H1 (cell line): ENCODE measurements at places on chromosomes 7 and 10. TPM values are rescaled to one million over a fixed set of nuclear protein-coding genes. Genes with fewer than 3 reads are reported as not detected.

DNA sequence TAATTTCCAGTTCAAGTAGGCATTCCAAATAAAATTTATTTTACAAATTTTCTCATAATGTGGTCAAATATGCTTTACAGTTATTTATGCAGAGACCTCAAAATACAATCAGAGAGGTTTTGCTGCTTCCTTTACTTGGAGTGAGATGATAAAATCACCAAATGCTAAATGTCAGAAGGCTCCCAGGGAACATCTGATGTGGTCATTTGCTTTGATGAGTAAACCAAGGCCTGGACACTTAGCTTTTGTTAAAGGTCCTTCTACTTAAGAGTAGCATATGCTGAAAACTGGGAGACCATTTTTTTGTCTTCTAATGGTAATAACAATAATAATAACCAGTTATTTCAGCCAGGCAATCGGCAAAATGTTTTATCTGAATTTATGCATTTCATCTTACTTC, 60.6 kb upstream of the AKR1E2 start:
- no peak for DNase-seq

DNA sequence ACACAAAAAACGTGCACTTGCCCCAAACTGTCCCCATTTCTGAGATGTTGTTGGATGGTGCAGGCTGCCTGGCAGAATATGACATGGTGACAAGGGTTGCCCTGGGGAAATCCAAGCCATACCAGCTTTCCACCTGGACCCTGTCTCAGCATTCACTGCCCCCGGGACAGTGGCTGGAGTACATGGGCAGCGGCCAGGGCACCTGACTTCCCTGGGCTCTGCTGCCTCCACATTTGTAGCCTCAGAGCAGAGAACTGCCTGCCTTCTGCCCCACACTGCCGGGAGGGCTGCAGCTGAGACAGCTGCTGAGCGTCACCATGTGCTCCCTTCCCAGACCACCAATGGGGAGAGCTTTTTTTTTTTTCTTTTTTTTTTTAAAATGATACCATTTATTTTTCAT, 222.9 kb upstream of the ZNF32 start:
- peak; percentile 30 for DNase-seq

Gene ADAM8
- 4.4 and 4.6 TPM in 2 replicates for total RNA-seq

GRCh38 chr7:108430664-108431063, 25.6 kb downstream of the NRCAM start:
- DNase-seq, result no peak

DNA sequence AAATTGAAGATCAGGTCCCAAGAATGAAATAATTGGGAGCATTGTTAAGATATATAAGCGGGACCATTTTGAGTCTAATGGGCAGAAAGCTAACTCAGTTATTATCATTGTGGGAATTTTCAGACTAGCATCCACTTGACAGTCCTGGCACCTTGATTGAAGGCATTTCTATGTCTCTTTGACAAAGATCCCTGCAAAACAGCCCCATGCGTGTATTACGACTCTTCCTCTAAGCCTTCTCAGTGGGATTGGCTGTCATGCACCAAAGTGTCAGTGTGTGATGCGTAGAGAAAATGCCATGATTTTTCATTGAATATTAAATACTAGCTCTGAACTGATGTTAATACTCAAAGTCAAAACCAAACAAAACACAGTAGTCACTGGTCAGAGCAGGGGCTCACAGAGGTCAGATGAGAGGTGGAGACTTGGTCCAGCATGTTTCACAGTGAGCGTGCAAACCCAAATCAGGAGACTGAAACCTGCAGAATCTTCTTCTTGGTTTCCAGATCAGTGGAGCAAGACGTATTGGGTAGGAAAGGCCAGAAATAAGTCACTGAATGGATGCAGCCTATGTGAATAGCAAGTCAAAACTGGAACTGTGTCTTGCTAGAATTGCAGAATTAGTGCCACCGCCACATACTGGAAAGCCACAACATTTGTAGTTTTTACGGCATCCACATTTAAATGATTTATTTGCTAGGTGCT, 303.6 kb upstream of the AKR1E2 start:
- no peak for DNase-seq

DNA sequence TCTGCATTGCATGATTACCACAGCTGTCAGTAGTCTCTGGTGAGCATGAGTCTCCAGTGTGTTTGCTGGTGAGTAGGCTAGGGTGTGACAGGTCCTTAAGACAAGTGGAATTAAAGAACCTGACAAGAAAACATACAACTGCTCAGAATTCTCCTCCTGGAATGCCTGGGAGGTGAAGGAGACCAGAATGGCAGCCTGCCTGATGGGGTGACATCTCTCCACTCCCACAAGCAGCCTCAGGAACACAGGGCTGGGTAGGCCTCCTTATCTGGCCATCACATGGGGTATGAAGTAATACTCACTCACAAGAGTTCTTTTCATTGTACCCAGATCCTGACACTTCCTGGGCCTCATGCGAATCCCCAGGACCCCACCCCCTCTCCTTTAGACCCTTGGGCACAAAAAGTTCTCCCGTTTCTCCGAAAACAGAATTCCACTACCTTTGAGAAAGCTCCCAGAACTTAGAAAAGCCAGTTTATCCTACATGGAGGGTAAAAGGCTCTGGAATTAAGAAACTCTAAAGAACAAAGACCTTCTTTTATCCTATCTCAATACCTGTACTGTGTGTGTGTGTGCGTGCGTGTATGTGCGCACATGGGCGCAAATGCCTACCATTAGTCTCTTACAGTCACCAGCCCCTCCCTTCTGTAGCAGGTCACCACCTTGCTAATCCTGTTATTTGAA, 33.4 kb upstream of the C1GALT1 start:
- DNase-seq, result no peak

GRCh38 chr7:134640842-134641715, 5.6 kb upstream of the BPGM start:
- no peak for DNase-seq

GRCh38 chr7:140684066-140684950, 11.6 kb downstream of the ADCK2 start:
- DNase-seq, result no peak

DNA sequence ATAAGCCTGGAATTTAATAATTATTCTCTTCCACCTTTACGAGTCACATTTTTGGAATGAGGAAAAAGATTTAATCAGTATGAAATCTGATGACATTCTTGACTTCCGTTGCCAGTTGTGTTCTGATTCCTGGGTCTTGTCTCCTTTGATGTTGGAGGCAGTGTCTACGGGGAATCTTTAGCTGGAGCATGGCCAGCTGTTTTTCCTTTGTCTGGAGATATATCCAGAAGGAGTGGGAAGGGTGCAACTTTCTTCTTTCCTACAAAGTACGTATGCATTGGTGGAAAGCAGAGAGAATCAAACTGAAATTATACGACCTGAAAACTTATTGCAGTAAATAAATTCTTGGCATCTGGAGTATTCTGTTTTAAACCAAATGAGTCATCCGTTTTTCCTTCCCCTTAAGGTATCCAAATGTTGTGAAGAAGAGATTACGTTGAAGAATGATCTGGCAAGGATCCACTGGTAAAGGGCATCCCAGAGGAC, 6.9 kb upstream of the GNG11 start:
- DNase-seq, result no peak

DNA sequence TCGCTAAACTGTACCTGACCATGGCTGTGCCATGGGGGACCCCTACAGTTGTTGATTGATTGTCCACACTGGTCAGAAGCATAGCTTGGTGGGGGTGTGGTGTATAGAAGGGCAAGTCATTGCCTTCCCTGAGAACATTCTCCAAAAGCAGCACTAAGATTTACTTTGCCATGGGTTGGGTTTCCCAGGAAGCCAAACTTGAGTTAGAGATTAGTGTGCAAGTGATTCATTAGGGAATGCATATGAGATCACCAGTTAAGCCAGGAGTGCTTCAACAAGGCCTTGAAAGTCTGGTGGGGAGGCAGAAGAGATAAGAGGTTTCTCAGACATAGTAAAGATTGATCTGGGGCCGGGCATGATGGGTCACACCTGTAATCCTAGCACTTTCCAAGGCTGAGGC, 21.4 kb upstream of the TPST1 start:
- no peak for DNase-seq

- no peak for DNase-seq
These were observed 31.2 kb downstream of the ADCYAP1R1 start for GRCh38 chr7:31083210-31083786.

DNA sequence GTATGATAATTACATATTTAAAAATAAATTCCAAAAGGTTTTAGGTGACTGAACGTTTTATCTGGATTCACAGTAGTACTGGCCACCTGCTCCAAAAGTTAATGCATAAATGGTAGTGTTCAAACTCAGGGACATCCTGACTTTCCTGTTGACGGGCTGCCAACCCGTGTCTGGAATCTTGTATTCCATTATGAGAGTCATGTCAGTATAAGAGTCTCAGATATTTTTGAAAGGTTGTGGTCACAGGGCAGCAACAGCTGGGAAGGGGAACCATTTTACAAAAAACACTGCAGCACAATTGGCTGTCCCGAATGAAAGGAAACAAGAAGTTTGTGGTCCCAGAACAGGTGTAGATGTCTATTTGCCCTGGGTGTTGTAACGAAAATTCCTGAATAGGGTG, 2.8 kb downstream of the TDRD1 start:
- no peak for DNase-seq

DNA sequence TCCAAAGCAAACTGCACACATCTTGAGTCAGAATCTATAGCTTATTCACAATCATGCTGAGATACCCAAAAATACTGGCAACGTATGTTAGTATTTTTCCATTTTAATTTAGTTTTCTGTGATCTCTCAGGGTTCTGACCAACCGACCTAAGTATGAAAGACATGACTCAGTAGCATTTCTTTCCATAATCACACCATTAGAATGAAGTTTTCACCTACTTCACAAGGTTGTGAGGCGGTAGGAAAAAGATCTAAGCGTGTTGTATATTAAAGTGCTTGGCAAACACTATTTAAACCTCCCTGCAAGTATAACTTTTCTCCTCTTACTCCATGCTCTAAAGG, 49.1 kb downstream of the PLCE1 start:
- no peak for DNase-seq

Gene PLEKHA1
- 35.7 and 39.7 TPM in 2 replicates for total RNA-seq

DNA sequence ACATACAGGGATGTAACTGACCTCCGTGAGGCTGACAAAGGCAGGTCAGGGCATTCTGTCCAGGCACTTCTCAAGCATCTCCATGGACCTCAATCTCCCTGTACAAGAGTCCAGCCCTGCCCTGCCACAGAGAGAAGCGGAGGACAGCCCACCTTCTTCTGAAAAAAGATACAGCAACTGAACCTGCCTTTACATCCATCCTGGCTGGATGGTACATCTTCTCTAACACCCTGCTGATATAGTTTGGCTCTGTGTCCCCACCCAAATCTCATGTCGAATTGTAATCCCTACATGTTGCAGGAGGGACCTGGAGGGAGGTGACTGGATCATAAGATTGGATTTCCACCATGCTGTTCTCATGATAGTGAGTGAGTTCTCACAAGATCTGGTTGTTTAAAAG, 40.5 kb upstream of the KCNMA1 start:
- DNase-seq, result no peak

DNA sequence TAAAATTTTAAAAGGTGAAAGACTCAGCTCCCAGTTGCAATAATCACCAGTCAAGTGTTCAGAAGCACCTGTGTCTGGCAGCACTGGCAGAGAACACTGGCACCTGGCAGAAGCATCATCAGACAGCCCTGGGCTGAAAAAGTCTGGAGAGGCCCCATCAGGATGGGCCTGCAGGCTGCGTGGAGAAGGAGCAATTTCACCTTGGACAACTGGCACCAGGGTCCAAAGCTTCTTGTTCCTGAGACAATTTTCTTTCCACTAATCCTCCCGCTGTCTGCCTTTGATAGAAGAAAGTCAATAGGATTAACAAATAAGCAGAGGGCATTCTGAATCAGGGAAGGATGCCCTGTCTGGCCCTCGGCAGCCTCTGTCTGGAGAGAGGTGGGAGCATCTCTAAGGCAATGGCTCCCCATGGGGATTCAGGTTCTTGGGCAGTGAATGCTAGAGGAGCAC, 6.5 kb downstream of the COBL start:
- DNase-seq, result no peak

GRCh38 chr10:132836832-132837540, 51.0 kb upstream of the NKX6-2 start:
- peak; percentile 81 for DNase-seq

DNA sequence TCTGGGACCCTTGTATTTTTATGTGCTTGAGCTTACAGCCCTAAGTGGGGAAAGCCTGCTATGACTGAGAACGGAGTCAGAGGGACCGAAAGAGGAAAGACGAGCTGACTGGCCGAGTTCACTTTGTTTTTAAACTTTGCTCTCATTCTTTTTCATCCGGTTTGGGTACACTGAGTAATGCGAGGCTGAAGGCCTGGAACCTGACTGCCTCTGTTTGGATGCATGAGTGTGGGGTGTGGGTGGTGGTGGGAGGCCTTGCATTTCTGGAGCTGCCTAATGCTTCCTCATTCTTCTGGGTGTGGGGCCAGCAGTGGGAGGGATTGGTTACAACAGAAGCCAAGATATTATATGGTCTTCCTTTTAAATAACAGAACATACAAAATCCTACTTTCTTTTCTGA, 155.5 kb downstream of the BUB3 start:
- no peak for DNase-seq

GRCh38 chr10:119237722-119238436, 30.5 kb downstream of the GRK5 start:
- DNase-seq, result no peak

DNA sequence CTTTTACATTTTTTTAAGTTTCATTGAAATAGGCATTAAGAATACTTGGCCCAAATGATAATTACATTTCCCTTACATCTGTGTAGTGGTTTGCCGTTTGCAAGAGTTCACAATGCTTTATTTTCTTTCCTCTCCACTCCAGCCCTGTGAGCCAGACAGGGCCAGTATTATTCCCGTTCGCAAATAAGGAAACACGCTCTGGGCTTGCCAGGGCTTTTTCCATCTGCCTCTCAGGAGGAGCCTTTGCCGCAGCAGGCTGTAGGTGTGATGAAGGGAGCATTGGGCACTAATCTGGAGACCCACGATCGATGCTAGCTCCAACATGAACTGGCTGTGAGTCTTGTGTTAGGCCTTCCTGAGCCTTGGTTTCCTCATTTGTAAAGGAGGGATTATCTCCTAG, 154.4 kb downstream of the GALNT17 start:
- no peak for DNase-seq

GRCh38 chr10:24938076-24938475, 14.3 kb downstream of the PRTFDC1 start:
- DNase-seq, result no peak

GRCh38 chr10:75091146-75091545, 20.3 kb upstream of the SAMD8 start:
- no peak for DNase-seq

Gene DNAJC12
- 2.9 and 4.2 TPM in 2 replicates for total RNA-seq

Gene TSPAN33
- 47.1 TPM in 2 replicates for total RNA-seq

GRCh38 chr7:99116144-99116543, 27.8 kb downstream of the SMURF1 start:
- no peak for DNase-seq

GRCh38 chr7:92133133-92133736, 1.0 kb downstream of the CYP51A1 start:
- DNase-seq, result no peak
